ENCODE measurements at places on chromosomes 7 and 10.

DNA sequence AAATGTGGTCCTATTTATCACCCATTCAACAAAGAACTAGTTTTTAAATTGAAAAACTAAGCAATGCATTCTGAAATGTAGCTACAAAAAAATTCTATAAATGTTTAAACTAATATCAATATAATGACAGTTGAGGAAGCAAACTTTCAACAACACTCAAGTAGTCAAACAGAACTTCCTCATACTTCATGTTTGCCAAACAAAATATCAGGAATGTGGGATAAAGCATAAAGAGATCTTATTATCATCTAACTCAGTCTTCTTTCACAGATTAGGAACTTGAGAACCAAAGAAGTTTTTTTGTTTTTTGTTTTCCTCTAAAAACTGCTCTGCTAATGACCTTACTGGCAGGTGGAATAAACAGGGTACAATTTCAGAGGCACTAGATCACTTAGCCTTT lies 116.2 kb downstream of the JAZF1 start:
- no peak for DNase-seq

GRCh38 chr7:47648275-47648925 lies 66.5 kb upstream of the TNS3 start:
- no peak for DNase-seq

- DNase-seq, result no peak
Measured at GRCh38 chr10:16854623-16855022, 37.4 kb upstream of the RSU1 start.

- DNase-seq, result no peak
Measured at GRCh38 chr7:104814671-104815400, 199.2 kb upstream of the KMT2E start.

DNA sequence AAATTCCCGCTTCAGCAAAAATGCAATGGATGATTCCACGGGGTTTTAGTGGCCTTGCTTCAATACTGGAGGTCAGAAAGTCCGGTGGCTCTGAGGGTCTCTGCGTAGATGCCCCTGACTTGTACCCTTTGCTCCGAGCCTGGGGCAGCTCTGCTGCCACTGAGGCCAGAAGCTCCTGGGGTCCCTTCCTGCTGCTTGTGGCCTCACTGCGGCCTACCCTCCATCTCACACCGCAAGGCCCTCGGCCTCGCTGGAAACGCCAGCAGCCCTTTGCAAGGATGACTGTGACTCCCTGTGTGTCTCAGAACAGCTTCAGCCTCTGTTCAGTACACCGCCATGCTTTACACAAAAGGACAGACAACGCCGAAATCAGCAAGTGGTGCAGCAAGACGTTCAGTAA lies 244.8 kb downstream of the ACTR3B start:
- no peak for DNase-seq

DNA sequence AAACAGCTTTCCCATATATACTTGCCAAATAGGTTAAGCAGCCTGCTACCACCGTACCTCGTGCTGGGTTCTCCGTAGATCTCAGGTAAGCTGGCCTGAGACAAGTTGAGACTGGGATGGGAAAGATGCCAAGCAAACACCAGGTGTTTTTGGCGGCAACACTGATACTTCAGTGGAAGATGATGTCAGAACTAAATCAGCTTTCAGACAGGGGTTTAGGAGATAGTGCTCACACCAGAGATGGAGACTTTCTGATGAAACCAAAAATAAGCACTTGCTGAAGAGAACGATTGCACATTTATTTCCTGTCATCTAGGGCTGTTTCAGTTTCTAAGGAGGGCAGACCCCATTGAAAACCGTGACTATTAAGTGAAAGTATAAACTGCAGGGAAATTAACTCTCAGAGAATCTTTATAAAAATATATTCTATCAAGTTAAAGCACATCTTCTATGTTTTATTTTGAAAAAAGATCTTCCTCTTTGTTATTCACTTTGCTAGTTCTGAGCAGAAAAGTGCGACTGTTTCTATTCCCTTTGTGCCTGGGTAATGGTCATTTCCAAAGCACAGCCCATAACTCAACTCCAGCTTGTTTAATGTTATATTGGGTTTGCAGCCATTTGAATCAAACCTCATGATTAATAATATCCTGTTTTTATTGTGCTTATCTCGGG lies 149.9 kb downstream of the CPED1 start:
- DNase-seq, result no peak

DNA sequence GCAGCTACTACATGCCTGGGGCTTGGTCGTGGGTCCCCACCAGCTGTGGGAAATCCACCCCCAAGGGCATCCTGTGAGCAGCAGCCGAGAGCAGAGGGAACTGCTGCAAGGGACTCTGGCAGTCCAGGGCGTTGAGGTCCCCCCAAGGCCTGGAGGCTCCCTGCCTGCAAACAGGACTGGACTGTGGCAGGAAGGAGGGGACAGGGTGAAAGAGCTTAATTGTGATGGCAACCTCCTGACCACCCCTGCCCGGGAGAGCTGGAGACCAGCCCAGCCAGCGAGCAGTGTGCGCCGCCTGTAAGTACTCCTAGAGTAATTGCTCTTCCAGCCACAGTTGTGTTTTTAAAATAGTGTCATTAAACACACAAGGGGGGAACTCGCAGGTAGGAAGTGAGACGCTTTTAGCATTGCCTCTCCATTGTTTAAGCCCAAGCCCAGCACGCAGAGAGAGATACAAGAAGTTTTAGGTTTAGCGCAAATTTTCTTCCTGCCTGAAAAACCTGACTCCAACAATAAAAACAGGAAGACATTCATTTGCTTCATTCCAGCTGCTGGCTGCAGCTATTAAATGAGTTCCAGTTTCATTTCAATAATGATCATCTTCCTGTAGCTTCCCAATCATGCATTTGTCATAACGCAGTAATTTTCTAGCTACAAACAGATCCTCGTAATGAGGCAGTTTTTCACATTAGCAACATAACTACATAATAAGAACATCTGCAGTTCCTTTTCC lies 111.1 kb downstream of the EBF3 start:
- no peak for DNase-seq

- no peak for DNase-seq
Measured at GRCh38 chr7:79610313-79610712, 156.8 kb upstream of the MAGI2 start.

DNA sequence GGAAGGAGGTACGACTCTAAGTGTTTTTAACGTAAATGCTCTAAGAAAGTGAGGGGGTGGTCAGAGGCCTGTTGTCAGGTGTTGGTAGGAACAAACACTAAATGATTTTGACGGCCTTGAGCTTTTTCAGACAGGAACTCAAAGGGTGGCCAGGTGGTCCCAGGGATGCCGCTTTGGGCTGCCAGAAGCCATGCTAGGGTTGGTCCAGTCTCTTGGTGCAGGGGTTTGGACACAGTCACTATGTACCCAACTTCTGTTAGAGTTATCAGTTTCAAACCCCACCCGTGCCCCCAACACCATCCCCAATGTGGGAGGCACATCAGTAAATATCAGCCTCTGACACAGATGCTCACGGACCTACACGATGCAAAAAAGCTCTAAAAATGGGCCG lies 9.3 kb downstream of the ATP6V0E2 start:
- DNase-seq, result no peak

DNA sequence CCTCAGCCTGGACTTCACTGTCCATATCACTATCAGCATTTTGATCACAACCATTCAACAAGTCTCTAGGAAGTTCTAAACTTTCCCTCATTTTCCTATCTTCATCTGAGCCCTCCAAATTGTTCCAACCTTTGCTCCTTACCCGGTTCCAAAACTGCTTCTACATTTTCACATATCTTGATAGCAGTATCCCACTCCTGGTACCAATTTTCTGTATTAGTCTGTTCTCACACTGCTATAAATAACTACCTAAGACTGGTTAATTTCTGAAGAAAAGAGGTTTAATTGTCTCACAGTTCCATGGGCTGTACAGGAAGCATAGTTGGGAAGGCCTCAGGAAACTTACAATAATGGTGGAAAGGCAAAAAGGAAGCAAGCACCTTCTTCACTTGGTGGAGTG lies 11.9 kb downstream of the THAP5 start:
- DNase-seq, result no peak

DNA sequence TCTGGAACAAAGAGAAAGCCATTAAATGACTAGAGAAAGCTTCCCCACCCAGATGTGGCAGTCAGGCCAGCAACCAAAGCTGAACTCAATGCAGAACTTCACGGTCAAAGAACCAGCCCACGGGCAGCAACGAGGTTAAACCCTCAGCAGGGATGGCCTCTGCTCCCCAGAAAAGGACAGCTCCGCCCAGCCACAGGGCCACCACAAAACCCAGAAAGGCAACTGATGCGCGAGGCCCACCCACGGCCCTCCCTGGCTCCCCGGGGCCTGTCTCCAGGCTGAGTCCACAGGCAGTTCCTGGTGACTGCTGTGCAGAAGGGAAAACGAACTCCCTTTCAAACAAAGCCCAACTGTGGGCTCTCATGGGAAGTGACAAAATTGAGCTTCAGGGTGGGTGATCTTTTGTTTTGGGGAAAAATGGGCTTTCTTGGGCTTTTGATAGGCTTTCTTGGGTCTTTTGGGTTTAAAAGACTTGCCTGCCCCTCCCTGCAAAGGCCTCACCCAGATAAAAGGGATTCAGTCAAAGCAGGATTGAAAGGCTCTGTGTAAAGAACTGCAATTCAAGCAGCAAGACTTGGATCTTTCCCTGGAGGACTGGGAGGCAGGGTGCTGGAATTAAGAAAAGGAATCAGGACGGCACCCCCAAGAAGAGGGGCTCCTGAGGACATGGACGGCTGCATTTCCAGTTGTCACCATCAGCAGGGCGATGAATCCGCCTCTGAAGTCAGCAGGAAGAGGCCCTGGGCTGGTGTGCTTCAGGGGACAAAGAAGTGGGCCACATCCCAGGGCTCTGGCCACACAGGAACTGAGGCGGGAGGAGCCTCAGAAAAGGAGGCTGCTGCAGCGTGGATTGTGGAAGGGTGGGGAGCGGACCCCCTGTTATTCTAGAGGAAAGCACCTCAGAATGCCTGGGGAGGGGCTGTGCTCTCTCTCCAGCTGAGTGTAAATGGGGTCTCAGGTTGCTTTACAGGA lies 209.9 kb downstream of the USP6NL start:
- DNase-seq, result no peak

- no peak for DNase-seq
Measured at GRCh38 chr7:39700932-39701331, 77.6 kb downstream of the RALA start.

GRCh38 chr10:4024027-4024426 lies 239.0 kb upstream of the KLF6 start:
- no peak for DNase-seq

DNA sequence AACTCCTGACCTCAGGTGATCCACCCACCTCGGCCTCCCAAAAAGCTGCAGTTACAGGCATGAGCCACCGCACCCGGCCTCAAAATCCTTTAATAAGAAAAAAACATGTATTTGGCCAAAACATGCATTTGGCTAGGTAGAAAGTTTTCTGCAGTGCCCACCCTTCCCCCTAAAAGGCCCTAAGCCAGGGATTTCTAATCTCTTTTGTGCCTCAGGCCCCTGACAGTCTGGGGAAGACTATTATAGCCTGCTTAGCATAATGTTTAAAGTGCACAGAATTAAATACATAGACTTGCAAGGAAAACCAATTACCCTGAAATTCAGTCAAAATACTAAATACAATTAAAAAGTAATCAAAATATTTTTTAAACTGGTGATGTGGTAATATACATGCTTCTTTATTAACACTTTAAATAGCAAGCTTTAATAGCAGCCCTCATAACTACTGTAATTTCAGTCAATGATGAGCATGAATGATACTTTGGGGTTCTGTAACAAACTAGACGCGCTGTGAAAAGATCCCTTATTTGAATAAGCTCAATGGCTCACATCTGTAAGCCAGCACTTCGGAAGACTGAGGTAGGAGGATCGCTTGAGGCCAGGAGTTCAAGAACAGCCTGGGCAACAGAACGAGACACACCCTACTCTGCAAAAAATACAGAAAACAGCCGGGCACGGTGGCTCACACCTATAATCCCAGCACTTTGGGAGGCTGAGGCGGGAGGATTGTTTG lies 29.9 kb downstream of the SPDYE6 start:
- DNase-seq, result no peak

DNA sequence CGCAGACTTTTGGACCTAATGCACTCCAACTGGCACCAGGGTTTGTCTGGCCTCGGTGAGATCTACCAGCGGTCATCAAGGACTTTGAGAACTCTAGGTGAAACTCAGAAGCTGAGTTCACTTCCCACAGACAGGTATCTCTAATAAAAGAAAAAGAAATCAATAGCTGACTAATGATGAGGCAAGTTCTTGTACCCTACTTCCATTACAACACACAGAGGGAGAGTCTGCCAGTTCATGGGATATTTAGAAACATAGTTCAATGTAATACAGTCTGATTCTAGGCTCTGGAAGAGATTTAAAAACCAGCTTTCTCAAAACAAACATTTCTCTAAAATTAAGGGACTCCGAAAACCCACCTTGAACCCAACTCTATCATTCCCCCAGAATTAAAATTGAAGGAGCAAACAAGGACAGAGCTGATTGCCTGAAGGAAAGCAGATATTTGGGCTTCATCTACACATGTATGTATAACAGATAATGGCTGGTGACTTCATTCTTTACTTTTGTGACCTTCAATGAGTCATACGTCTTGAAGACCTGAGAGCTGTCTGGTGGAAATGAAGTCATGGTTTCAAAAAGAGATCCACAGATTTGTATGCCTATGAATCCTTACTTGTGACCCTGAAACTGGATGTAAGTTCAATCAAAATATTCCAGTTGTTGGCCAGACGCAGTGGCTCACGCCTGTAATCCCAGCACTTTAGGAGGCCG lies 2.7 kb upstream of the PNLIPRP1 start:
- DNase-seq, result no peak

- no peak for DNase-seq
Measured at GRCh38 chr7:92391071-92391470, 56.2 kb upstream of the GATAD1 start.

DNA sequence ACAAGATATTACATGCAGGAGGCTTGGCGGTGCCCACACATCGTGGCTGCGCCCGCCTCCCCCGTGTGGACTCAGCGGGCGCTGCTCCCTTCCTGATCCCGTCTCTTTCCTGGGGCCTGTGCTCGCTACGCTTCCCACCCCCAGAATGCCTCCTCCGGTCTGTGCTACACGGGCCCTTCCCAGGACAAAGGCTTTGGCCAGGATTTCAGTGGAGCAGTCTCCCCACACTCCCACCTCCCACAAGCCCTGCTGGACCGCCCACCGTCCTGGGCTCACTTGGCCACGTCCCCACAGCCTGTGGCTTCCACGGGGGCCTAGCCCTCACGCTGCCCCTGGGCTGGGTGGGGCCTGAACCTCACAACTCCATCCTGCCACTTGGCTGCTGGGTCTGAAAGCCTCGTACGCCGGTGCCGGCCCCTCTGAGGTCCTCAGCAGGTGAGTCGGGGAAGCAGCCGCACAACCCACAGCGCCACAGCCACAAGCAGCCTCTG lies 17.3 kb downstream of the CFAP46 start:
- no peak for DNase-seq

DNA sequence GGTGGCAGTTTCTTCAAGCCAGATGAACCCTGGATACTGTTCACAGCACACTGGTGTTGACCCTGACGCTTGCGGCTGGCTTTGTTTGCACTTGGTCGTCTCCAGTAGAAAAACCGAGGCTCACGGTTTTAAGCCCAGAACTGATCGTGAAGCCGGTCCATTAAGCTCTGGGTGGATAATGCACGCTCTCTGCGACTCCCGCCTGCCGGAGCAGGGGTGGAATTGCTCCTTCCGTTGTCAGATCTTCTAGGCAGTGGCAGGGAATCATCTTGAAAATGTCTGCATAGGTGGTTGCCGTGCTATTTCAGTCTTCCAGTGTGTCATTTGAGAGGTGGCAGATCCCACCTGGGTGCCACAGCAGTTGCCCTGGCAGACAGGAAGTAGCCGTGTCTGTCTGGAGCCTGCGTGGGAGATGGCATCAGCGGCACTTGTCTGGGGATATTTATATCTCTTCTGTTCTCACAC lies 35.9 kb upstream of the AP5Z1 start:
- DNase-seq, result peak; percentile 37
